GM23338 (cell line): ENCODE measurements at places on chromosomes 2 and 18. TPM values are rescaled to one million over a fixed set of nuclear protein-coding genes. Genes with fewer than 3 reads are reported as not detected.
A peak's percentile ranks its signal among the peaks of the same experiment; 100 is the strongest.

Gene IL37
- total RNA-seq: not detected in 2 replicates

Gene RBM44
- 0.19 and 0.87 TPM in 2 replicates for total RNA-seq

Gene CXCR4
- 1.3 and 2.1 TPM in 2 replicates for total RNA-seq

Gene NYAP2
- total RNA-seq: not detected in 2 replicates

Gene ANKRD30BL
- 0.17 and 0.62 TPM in 2 replicates for total RNA-seq

GRCh38 chr18:68840554-68841263 lies 42.8 kb downstream of the CCDC102B start:
- H3K27ac ChIP-seq: no peak overlapping the region
- H3K27me3 ChIP-seq: no peaks in the 10 kb centered on the region
- no peak overlapping the region for H3K4me3 ChIP-seq
- no peaks in the 10 kb centered on the region for H3K36me3 ChIP-seq

- no peaks in the 10 kb centered on the region for H3K36me3 ChIP-seq
- DNase-seq: no peak
- H3K4me3 ChIP-seq: no peak overlapping the region
- no peaks in the 10 kb centered on the region for H3K27me3 ChIP-seq
- no peak overlapping the region for H3K27ac ChIP-seq
- no peaks in the 10 kb centered on the region for H3K4me1 ChIP-seq
Observed at GRCh38 chr2:114040826-114041225, 150.9 kb downstream of the ACTR3 start.

GRCh38 chr2:201790291-201790690 lies 9.6 kb upstream of the ALS2 start:
- no peaks in the 10 kb centered on the region for H3K27me3 ChIP-seq
- H3K36me3 ChIP-seq: no peaks in the 10 kb centered on the region
- no peak overlapping the region for H3K27ac ChIP-seq
- H3K4me3 ChIP-seq: no peak overlapping the region
- no peaks in the 10 kb centered on the region for H3K4me1 ChIP-seq

DNA sequence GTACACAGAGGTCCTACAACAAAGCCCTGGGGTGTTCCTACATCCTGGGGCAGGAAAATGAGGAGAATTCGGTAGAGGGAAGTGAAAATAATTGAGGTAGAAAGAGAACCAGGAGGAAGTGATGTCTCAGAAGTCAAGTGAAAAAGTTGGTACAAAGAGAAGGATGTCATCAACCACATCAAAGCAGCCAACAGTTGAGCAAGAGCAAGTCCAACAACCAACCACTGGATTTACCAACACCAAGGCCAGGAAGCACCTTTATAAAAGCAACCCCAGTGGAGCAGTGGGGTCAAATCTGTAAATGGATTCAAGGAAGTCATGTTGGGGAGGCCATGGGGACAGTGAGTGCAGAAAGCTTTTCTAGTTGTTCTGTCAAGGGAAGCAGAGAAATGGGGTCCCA lies 360.4 kb downstream of the ZNF516 start:
- H3K4me3 ChIP-seq: no peak overlapping the region
- no peak overlapping the region for H3K27ac ChIP-seq
- H3K36me3 ChIP-seq: no peaks in the 10 kb centered on the region
- no peaks in the 10 kb centered on the region for H3K4me1 ChIP-seq
- no peaks in the 10 kb centered on the region for H3K27me3 ChIP-seq
- no peak for DNase-seq

DNA sequence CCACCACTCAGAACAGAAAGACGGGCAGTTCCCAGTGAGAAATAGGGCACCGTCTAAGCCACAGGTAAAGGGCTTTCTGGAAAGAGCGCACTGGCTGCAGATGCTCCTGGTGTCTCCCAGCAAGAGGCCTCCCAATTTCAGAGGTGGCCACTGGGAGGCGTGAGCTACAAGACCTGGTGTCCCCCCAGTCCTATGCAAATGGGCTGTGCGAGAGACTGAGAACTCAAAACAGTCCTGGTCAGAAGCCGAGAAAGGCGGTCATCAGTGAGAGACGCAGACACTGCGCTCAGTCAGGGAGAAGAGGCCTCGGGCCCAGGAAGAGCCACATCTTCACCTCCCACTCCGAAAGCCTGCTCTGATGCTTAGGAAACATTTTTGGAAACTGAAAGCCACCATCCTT lies 179.5 kb downstream of the EIPR1 start:
- no peaks in the 10 kb centered on the region for H3K36me3 ChIP-seq
- DNase-seq: peak; percentile 85
- H3K4me3 ChIP-seq: no peak overlapping the region
- H3K4me1 ChIP-seq: peaks cover 9% of the 10 kb centered on the region; the same call in 1 of the 2 replicates
